Suprapubic skin (tissue), 4 donors: ENCODE measurements at places on chromosomes 12 and 14.

DNA sequence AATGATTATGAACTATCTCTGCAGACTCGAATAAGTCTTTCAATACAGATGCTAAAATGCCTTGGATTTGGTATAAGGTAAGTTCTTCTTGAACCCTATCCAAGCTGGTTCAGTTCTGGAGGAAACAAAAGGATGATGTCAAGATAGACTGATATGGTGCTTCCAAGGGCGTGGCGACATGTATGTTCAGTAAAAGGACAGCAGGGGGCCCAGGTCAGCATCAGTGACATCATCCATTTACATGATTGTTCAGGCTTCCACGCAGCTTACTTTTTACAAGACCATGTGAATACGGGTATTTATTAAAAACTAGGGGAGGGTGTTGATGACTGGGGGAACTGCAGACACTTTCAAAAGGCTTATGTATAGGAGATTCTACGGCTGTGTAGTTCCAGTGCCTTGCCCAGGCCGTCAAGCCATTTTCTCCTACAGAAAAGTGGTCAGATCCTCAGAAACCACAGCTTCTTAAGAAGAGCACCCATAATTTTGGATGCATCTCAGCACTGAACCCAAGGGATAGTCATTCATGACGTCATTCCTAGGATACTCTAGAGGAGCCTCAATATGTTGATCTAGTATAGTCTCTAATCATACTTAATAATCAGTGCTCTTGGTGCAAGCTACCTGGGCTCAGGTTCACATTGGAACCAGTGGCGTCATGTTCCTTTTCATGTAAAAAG is 527.7 kb downstream of the FUT8 start:
- no peak for DNase-seq

DNA sequence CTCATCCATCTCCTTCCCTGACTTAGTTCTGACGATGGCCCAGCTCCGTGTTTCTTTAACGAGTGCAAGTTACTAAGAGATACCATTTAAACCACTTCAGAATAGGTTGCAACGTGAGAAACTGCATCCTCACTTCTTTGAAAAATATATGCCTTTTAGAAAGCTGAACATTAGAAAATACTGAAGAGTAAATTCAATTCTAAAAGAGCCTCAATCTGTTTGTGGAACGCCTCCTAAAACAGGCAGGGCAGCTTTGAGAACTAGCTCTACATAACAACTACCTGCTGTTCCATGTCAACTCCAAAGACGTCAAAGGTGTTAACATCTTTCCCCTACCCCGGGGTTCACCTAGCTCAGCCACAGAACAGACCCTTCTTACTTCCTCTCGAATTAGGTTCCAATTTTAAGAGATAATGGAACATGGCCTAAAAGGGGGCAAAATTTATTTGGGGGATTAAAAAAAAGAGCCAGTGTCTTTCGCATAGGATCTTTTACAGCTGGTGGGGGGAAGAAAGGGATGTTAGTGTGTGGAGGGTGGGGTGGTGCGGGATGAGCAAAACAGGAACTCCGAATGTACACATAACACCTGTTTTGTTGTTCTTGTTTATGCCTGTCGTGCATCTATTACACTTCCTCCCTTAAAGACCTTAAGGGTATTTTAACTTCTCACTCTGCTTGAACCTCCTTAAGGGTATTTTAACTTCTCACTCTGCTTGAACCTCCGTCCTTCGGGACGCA is 3.3 kb downstream of the BHLHE41 start:
- DNase-seq: no peak

DNA sequence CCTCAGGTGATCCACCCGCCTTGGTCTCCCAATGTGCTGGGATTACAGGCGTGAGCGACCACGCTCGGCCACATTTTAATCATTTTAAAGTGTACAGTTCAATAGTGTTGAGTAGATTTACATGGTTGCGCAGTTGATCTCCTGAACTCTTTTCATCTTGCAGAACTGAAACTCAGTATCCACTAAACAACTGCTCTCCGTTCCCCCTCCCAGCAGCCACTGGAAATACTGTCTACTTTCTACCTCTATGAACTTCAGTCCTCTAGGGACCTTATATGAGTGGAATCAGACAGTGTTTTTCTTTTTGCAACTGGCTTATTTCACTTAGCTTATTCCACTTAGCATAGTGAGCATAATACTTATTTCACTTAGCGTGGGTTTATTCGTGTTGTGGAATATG is 53.7 kb downstream of the KCTD10 start:
- no peak for DNase-seq

DNA sequence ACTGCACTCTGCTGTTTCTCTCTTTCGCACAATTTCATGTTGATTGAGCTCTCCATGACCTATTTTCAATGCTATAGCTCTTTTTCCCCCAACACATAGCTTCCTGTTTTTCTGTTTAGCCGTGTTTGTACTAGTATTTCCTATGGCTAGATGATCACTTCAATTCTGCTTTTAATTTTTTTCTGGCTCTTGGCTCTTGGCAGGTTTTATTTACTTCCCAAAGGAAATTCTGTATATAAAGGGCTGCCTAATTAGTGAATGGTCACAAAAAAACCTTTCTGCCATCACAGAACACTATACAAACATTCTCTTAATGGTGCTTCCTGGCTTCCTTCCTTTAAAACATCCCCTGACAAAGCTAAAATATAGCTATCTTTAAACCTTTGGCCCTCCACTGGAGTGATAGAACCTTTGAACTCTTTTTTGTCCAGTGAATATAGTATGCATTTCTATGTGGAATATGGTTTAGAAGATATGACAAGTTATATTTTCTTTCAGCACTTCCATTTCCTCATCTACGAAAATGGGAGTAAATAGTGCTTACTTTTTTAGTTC is 88.2 kb downstream of the RASSF9 start:
- DNase-seq: no peak

GRCh38 chr14:30440961-30441360 is 118.0 kb upstream of the G2E3 start:
- no peak for DNase-seq
